ENCODE measurements at places on chromosomes 1 and 21. TPM values are rescaled to one million over a fixed set of nuclear protein-coding genes. Genes with fewer than 3 reads are reported as not detected.

ZBTB8OS gene
- 30.0 TPM for total RNA-seq

DNA sequence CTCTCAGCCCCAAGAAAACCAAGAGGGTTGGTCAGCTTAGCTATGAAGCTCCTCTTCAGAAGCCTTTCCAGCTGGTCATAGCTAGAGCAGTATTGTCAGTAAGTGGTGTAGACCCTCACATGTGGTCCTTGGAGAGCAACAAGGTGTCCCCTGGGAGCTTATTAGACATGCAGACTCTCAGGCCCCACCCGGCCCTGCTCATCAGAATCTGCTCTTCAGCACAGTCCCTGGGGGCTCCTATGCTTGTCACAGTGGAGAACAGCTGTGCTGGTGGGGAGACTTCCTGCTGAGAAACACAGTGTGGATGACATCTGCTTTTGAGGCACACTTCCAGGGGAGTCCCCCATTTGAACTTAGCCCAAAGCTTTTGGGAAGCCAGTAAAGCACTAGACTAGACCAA is 21.9 kb upstream of the NEK2 start:
- no peak for DNase-seq
- peaks cover 12% of the 10 kb centered on the region for H3K4me1 ChIP-seq
- H3K4me3 ChIP-seq = no peak overlapping the region

- H3K36me3 ChIP-seq = peaks cover 41% of the 10 kb centered on the region
- H3K27me3 ChIP-seq = no peaks in the 10 kb centered on the region
- peak overlapping the region; percentile 77 for H3K4me3 ChIP-seq
Measured at GRCh38 chr1:151326619-151327222, 495 bp downstream of the PI4KB start.

DNA sequence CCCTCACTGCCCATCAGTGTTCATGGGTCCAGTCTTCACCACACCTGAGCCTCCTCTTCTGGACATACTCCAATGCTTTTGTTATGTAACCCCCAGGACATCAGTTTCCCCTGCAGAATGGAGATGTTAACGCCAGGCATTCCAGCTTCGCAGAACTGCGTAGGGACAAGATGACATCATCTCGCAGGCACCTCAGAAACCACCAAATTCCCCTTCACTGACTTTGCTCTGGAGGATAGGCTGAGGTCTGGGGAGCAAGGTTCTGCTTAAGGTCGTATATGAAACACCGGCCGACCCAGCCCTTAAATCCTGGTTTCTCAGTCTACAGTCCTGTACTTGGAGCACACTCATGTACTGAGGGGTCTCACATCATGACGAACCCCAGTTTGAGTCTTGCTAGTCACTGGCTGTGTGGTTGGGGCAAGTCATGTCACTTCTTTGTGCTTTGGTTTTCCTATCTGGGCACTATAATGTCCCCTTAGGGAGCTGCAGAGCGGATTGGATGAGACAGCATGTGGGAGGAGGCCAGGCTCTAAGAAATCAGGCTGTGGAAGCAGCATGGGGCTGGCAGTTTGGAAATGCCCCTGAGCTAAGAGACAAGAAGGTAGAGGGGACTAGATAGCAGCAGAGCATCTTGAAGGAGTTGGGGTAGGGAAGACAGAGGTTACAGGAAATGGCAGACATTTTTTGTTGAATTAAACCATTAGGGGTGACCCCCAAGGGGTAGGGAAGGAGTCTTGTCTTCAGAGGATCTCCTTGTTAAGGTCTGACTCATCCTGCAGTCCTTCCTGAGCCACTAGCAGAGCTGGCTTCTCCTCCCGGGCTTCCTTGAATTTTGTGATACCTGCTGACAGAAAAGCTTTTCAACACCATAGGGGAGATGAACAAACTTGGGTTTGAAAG is 138.3 kb downstream of the FOXD2 start:
- H3K4me1 ChIP-seq = peaks cover 7% of the 10 kb centered on the region
- H3K4me3 ChIP-seq = no peak overlapping the region
- no peak overlapping the region for H3K27ac ChIP-seq
- no peaks in the 10 kb centered on the region for H3K36me3 ChIP-seq

KRTAP21-2 gene
- total RNA-seq = not detected

- no peak overlapping the region for H3K27ac ChIP-seq
- DNase-seq = no peak
- H3K36me3 ChIP-seq = no peaks in the 10 kb centered on the region
- no peaks in the 10 kb centered on the region for H3K27me3 ChIP-seq
Measured at GRCh38 chr21:42356046-42356445, 5.3 kb upstream of the TFF2 start.

GRCh38 chr21:34996304-34997101 is 52.6 kb downstream of the RUNX1 start:
- no peak overlapping the region for H3K4me3 ChIP-seq
- DNase-seq = no peak
- no peaks in the 10 kb centered on the region for H3K27me3 ChIP-seq
- no peak overlapping the region for H3K27ac ChIP-seq
- H3K36me3 ChIP-seq = no peaks in the 10 kb centered on the region

DNA sequence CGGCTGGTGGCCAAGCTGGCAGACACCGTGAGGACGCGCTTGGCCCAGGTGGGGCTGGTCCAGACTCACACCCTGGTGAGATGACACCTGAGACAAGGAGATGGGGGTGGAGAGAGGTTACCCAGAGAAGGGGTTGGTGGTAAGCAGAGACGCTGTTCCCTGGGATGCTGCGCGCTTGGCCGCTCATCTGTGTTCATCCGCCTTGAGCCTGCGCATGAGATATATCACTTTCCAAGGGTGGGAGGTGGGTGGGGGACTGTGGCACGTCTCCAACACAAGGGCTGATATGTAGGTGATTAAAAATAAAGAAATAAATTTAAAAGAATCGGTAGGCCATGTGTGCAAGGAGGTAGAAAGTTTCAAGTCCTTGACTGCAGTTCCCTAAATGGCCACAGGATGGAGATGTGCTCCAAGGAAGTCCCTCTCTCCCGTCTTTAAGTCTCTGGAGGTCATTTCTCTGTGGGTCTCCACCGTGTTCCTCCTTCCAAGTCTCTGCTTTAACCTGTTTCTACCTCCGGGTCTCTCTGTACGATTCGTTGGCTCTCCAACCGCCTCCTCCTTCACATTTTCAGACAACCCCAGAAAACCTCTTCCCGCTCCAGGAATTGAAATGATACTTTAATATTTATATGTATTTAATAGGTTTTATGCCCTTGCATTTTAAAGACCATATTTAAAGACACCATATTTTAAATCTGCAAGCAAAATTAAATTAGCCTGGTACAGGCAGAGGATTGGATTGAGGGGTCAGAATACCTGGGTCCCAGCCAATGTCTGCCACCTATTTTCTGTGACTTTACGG is 4.5 kb downstream of the TTC24 start:
- H3K4me3 ChIP-seq = no peak overlapping the region
- no peaks in the 10 kb centered on the region for H3K36me3 ChIP-seq
- no peaks in the 10 kb centered on the region for H3K4me1 ChIP-seq
- H3K27me3 ChIP-seq = no peaks in the 10 kb centered on the region

- H3K27me3 ChIP-seq = peaks cover 6% of the 10 kb centered on the region
- DNase-seq = no peak
- no peak overlapping the region for H3K27ac ChIP-seq
Measured at GRCh38 chr1:24990779-24991641, 60.9 kb upstream of the RUNX3 start.

DNA sequence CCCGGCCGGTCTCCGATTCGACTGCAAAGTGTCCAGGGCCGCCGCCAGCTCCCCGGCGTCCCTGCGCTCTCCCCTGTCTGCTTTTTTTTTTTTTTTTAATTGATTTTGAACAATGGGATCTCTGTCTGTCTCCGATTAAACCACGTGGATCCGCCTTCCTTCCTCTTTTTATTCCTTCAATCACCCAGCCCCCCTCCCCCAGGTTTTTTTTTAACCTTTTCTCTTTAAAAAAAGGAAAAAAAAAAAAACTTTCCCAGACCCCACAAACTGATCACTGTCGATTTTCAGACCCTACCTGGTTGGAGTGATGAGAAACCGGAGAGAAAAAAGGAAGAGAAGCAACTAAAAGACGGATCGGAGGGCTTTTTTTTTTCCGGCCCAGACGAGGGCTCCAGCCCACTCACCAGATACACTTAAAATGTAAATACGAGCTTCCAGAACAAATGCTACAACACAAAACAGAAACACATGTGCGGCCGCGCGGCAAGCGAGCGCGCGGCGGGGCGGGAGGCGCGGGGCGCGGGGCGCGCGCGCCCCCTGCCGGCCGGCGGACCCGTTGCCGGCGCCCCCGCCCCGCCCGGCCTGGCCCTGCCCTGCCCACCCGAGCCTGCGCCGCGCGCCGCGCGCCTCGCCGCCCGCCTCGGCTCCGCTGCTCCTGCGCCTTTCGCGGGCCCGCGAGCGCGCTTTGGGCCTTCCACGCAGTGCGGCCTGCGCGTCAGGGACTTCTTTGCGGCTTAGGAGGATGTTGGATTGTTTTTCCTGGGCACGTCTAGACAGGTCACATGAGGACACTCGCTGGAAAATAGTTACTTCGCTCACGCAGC is at the start of gene RCC2:
Gene RCC2, minus strand, starts transcription at position 428 of the 824 bp plus-strand sequence. CDS start 1,163 bp downstream, outside the sequence.
- H3K4me3 ChIP-seq = peak within 1 kb of the TSS; percentile 82
- H3K27ac ChIP-seq = peak within 1 kb of the TSS; percentile 89
- DNase-seq = peak; percentile 80

CLCA4 gene
- not detected for total RNA-seq

DNA sequence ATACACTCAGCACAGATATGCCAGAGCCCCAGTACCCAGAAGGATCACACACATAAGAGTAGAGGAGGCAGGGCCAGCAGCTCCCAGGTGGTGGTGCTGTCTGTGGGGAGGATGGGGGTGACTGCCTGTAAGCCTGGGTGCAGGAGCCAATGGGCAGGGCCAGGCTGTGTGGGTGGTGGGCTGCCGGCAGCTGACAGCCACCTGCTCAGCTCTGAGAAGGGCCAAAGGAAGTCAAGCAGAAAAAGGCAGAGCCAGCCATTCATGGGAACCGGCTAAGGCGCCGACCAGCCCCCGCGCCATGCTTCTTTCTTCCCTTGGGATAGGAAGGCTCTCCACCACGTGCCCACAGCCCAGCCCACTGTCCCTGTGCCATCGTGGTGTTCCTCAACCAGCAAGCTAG is 14.1 kb downstream of the PIK3C2B start:
- no peaks in the 10 kb centered on the region for H3K27me3 ChIP-seq
- H3K27ac ChIP-seq = peak overlapping the region; percentile 81
- H3K4me3 ChIP-seq = no peak overlapping the region

GRCh38 chr1:227244339-227245118 is 73.8 kb downstream of the CDC42BPA start:
- H3K27ac ChIP-seq = peak overlapping the region; percentile 60
- no peaks in the 10 kb centered on the region for H3K36me3 ChIP-seq
- no peak overlapping the region for H3K4me3 ChIP-seq
- DNase-seq = no peak

DNA sequence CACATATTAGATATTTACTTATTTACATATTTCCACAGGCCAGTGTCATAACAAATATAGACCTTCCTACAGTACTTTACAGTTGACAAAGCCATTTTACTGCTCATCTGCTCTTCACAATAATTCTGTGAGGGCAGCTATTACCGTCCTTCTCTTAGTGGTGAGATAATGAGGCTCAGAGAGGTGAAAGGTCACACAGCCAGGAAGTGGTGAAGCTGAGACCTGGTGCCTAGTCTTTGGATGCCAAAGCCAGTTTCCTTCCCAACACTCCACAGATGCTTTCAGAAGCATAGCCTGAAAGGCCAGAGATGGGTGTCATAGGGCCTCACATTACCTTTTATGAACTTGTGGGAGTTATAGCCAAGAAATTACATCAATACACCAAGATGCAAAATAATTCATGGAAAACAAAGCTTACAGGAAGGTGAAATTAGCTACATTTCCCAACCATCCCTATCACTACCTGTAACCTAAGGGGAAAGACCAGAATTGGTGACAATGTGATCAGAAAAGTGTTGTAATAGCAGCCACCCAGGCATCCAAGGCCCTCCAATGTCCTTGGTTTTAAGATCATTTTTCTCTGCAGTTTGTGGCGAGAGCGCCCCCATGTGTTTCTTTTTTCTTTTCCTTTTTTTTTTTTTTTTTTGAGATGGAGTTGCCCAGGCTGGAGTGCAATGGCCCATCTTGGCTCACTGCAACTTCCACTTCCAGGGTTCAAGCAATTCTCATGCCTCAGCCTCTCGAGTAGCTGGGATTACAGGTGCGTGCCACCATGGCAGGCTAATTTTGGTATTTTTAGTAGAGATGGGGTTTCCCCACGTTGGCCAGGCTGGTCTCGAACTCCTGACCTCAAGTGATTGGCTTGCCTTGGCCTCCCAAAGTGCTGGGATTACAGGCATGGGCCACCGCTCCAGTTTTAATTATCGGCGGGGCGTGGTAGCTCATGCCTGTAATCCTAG is 26.5 kb upstream of the RPL11 start:
- no peak overlapping the region for H3K4me3 ChIP-seq
- no peak overlapping the region for H3K27ac ChIP-seq
- H3K27me3 ChIP-seq = no peaks in the 10 kb centered on the region
- H3K36me3 ChIP-seq = no peaks in the 10 kb centered on the region

GRCh38 chr1:102837551-102837950 is 270.8 kb downstream of the COL11A1 start:
- no peak overlapping the region for H3K27ac ChIP-seq
- H3K27me3 ChIP-seq = no peaks in the 10 kb centered on the region
- H3K36me3 ChIP-seq = no peaks in the 10 kb centered on the region
- no peak overlapping the region for H3K4me3 ChIP-seq
- DNase-seq = no peak
- no peaks in the 10 kb centered on the region for H3K4me1 ChIP-seq

ZNF593OS gene
- total RNA-seq = not detected

DNA sequence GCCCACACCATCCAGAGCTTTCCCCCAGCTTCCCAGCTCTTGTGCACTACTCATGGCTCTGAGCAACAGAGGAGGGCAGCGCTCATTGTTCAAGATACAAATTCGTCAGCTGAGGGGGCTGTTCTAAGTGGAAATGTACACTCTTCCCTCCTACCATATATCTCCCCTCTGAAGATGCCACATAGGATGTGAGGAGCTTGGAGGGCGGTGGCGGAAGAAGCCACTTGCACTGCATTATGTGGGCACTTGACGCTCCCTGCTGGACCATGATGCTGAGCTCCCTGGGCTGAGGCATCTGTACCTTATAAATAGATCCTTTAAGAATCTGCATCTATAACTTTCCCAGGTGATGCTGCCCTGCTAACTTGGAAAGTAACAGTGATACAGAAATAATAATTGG is 477.6 kb upstream of the DEPDC1 start:
- H3K27ac ChIP-seq = no peak overlapping the region
- H3K36me3 ChIP-seq = no peaks in the 10 kb centered on the region

GRCh38 chr1:230681599-230681998 is 32.3 kb downstream of the AGT start:
- no peak overlapping the region for H3K4me3 ChIP-seq
- peaks cover 26% of the 10 kb centered on the region for H3K36me3 ChIP-seq
- H3K27me3 ChIP-seq = no peaks in the 10 kb centered on the region
- DNase-seq = no peak
- H3K27ac ChIP-seq = no peak overlapping the region
- H3K4me1 ChIP-seq = peaks cover 21% of the 10 kb centered on the region
